SJCRH30 (cell line): ENCODE measurements at places on chromosomes 4 and X.

DNA sequence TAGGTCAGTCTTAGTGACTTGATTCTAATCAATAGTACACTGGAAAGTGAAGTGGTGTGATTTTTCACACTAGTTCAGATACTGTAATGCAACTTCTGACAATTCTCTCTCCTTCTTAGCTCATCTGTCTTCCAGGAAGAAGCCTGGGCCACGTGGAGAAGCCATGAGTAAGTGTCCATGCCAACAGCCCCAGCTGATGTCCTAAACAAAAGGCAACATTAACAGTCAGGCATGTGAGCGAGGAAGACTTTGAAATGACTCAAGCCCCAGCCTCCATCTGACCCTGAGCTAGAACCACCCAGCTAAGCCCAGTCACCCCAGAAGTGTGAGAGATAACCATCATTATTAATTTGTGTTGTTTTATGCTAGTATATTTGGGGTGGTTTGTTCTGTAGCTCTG is 115.7 kb upstream of the MAGEB16 start:
- DNase-seq: no peak

- DNase-seq: no peak
Measured at GRCh38 chr4:22237846-22238494, 277.9 kb downstream of the ADGRA3 start.

DNA sequence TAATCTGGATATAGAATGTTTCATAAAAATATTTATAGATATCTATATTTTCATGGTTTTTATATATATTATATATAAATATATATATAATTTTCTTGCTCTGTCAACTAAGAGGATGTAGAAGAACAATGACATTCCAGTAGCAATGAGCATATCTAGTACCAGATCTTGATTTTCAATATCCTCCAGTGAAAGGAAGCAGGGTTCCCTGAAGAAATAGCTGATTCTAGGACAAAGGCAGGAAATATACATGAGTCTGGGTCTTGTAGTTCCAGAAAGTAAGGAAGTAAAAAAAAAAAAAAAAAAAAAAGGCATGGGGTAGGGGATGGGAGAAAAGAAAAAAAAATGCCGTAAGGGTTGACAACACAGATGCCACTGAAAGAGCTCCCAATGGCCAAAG is 241.4 kb downstream of the RASL11B start:
- DNase-seq: no peak

DNA sequence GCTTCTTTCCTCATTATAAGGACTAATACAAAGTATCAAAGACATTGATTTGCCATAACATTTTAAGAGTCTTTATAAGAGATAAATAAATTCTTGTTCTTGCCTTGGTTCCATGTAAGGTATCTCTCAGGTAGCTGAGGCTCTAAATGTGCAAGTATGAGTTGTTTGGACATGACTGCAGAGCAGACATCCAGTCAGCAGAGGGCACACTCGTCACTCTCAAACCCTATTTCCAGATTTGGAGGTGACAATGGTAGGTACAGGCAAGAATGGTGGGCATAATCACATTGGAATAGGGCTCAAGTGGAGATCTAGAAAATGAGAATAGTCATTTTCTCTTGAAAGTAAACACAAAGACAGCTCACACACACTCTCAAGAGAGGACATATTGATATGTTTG is 133.3 kb upstream of the ZIC3 start:
- DNase-seq: peak; percentile 37

DNA sequence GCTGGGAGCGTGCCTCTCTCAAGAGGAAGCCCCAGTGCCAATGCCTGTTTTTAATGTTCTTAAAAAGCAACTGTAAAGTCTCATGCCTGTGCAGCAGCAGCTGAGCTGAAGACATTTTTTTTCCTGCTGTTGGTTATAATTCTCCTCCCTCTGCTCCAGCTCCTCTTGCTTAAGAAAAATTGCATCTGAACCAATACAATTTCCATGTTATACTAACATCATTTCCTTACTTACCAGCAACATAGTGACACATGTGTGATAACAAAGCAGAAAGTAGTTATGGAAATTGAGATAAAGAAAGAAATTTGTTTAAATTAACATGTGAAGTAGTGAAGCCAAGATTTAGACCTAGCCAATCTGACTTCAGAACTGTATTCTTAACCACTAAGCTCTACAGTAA is 101.4 kb downstream of the TBC1D19 start:
- no peak for DNase-seq

DNA sequence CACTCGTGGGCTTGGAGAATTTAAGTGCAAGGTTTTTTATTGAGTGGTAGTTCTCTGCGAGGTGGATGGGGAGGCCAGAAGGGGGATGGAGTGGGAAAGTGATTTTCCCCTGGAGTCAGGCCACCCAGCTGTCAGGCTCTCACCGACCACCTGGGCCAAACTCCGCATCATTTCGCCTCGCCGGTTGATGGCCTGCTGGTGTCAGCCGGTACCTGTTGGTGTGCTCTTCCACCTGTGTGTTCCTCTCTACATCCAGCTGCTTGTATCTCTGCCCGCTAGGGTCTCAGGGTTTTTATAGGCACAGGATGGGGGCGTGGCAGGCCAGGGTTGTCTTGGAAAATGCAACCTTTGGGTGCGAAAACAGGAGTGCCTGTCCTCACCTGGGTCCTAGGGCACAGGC is 200.9 kb downstream of the DACH2 start:
- no peak for DNase-seq

DNA sequence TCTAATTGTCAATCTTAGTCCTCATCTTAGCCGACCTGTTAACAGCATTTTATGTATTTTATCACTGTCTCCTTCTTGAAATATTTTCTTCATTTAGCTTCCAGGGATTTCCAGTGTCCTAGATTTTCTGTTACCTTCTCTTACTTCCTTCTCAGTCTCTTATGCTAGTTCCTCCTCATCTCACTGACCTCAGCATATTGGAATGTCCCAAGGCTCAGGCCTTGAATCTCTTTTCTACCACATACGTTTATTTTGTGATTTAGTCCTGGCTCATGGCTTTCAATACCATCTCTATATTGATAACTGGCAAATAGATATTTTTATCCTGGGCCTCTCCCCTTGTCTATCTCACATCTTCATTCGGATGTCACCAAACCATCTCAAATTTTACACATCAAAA is 61.1 kb downstream of the IQCM start:
- no peak for DNase-seq

DNA sequence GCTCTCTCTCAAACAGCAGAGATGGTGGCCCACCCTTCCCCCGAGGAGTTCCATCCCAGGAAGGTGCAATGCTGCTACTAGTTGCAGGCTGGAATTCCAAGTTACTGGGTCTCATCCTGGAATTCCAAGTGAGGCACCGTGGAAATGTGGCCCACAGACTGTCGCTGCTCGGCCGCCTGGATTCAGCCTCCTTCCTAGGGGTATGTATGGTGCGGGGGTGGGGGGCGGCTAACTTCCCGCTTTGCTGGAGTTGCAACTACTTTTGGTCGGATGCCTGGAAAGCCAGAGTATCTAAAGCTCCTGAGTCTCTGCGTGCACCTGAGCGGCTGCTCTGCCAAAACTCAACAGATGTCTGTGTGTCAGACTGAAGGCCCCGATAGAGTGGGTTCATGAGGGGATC is 1146.2 kb downstream of the RPA4 start:
- no peak for DNase-seq

DNA sequence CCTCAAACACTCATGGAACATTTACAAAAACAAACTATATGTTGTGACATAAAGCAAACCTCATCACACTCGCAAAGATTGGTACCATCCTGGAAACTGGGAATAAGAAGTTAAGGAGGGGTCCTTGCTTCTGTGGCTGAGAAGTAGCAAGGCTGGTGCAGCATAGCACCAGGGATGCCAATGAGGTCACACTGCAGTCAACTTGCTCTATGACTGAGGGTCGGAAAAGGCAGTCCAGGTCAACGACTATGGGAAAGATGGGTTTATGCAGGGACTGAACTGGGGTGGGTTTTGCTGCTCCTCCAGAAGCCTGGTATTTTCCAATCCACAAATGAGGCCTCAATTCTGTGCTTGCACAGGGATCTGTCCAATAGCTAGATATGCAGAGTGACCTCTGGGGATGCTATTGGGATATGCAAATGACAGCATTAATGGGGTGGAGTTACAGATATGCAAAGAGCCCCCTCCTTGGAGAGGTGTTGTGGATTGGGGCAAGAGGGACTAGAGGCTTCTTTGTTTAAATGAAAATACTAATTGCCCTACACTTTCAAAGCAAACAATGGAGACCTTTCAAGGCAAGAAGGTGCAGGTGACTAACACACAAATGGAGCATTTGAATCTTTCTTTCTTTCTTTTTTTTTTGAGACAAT is 7.2 kb upstream of the IL13RA1 start:
- DNase-seq: no peak

- peak; percentile 12 for DNase-seq
Measured at GRCh38 chrX:2967998-2968909, 38.1 kb upstream of the ARSH start.
